ENCODE measurements at places on chromosomes 3 and 15. TPM values are rescaled to one million over a fixed set of nuclear protein-coding genes. Genes with fewer than 3 reads are reported as not detected.

- no peak for DNase-seq
Measured at GRCh38 chr3:55197021-55197420, 269.2 kb upstream of the LRTM1 start.

- no peak for DNase-seq
Measured at GRCh38 chr3:139374099-139374498, 15.3 kb downstream of the COPB2 start.

GRCh38 chr3:64278625-64279024 is 53.4 kb upstream of the PRICKLE2 start:
- no peak for DNase-seq

- no peak for DNase-seq
Measured at GRCh38 chr3:38755130-38755529, 60.9 kb downstream of the SCN10A start.

GRCh38 chr3:194315088-194315964 is 35.8 kb downstream of the CPN2 start:
- DNase-seq: peak; percentile 96

- no peak for DNase-seq
Measured at GRCh38 chr3:172746475-172746874, 4.1 kb upstream of the ECT2 start.

DNA sequence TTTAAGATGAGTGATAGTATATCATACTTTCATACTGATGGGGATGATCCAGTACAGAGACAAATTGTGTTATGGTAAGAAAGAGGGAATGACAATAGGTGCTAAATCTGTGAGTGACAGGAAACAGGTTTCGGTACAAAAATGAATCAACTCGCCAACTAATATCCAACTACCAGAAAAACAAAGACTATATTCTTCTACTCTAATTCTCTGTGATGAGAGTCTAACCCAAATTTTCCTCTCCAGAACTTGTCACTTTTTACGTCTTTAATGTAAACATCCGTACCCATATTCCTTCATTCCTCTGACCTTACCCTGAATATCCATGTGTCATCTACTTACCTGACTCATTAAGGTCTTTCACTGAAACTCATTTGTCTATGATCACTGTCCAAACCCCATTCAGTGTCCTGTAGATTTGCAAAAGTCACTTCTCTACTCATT is 39.6 kb downstream of the SCAPER start:
- DNase-seq: no peak

DNA sequence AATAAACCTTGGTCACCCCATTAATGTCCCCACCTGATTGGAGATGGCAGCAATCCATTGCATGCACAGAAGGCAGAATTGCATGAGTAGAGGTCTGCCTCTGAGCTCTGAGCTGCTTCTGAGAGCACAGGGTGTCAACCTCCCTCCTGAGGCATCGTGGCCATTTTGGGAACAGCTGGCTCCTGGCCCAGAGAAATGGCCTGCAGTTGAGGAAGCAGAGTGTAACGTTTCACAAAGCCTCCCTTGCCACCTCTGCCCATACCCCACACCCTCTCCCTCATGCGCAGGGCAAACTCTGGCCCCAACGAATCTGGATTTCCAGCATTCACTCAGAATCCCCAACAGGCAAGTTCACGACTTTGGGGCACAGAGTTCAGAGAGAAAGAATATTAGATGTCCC is 198.9 kb downstream of the ADAMTS9 start:
- no peak for DNase-seq

The ONECUT1 gene
- not detected for polyA plus RNA-seq
